Gastroesophageal sphincter (tissue), 4 donors: ENCODE measurements at places on chromosomes 13 and 19. TPM values are rescaled to one million over a fixed set of nuclear protein-coding genes. Genes with fewer than 3 reads are reported as not detected.

DNA sequence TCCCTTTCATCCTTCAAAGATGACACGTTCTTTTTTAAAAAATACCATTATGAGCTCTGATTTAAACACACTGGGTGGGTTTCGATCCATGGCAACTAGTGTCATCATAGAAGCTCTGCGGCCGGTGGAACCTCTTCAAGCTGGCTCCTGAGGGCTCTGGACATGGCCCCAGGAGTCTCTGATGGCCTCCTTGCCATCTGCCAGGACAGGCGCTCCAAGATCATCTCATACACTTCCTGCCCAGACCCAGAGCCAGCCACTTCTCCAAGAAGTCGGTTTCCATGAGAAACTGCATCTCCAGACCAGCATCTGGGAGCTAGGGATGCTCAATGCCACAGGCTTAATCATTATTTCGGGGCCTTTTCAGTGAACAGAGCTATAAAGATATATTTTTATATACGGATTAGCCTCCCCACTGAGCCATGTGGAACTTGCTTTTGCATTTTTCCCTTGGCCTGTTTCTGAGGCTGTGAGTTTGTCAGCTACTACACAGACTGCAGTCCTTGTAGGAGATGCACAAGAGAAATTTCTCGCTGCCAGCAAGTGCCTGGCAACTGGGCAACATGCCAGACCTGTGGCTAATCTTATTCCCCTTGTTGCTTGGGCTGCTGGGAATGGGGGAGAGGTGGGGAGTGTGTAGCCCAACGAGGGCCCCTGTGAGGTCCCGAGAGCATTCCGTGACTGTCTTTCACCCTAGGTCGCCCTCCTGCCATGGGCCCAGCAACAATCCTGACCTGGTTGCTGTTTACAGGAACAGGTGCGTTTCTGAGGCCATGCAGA, 15.9 kb downstream of the SUGP1 start:
- no peaks in the 10 kb centered on the region for H3K27me3 ChIP-seq
- H3K27ac ChIP-seq = no peak overlapping the region
- H3K4me1 ChIP-seq = no peaks in the 10 kb centered on the region
- H3K4me3 ChIP-seq = no peak overlapping the region
- no peaks in the 10 kb centered on the region for H3K36me3 ChIP-seq

GRCh38 chr19:40616178-40616577, 15.0 kb downstream of the LTBP4 start:
- no peak for ATAC-seq
- H3K4me1 ChIP-seq = peaks cover 49% of the 10 kb centered on the region
- peak overlapping the region; percentile 83 for H3K27ac ChIP-seq
- no peak overlapping the region for H3K4me3 ChIP-seq

The ITPKC gene
- total RNA-seq = 71.8 TPM

The CBY2 gene
- not detected for total RNA-seq
